Daoy (cell line): ENCODE measurements at places on chromosomes 11 and 22. TPM values are rescaled to one million over a fixed set of nuclear protein-coding genes. Genes with fewer than 3 reads are reported as not detected.

TSPAN18 gene
- total RNA-seq, result 0.15 and 0.57 TPM in 2 replicates

FEN1 gene
- total RNA-seq, result 145 and 148 TPM in 2 replicates

SPA17 gene
- total RNA-seq, result 30.5 and 50.9 TPM in 2 replicates

BMAL1 gene
- total RNA-seq, result 20.1 and 29.8 TPM in 2 replicates

MUC6 gene
- total RNA-seq, result not detected in 2 replicates

HEPHL1 gene
- not detected in 2 replicates for total RNA-seq

KRTAP5-1 gene
- total RNA-seq, result not detected in 2 replicates

MAP6 gene
- total RNA-seq, result 0.36 and 0.40 TPM in 2 replicates

P2RY2 gene
- total RNA-seq, result 0.74 TPM in 1 of 2 replicates, not detected in the other

POTEH gene
- total RNA-seq, result 1.6 and 3.8 TPM in 2 replicates

MN1 gene
- 9.5 and 13.2 TPM in 2 replicates for total RNA-seq

FGF19 gene
- total RNA-seq, result not detected in 2 replicates
